ENCODE measurements at places on chromosomes 6 and 20.

DNA sequence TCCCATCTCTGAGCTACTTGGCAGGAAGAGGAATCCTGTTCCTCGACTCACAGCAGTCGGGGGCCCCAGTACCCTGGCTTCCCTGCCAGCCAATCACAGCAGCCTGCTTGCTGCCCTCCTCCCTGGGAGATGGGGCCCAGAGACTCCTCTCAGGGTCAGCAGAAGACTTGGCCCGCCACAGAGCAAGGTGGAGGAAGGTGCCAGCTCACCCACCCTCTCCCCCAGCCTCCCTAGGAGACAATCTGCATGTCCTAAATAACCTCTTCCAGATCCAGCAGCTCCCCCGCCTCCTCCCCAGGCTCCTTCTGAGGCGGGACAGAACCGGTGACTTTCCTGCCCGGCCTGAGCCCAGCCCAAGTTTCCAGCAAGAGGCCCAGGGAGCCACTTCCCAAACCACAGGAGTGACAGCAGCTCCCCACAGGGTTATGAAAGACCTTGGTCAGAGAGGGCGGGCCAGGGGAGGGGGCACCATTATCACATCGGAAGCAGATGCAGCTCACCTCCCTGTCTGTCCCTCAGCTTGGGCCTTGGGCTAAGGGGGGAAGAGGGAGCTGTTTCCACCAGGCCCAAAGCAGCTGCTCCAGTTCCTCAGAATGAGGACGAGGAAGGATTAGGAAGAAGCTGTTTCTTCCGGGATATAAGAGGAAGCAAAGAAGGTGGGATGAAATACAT lies 2.3 kb downstream of the CCND3 start:
- DNase-seq: peak; percentile 62

GRCh38 chr6:44043479-44044153 lies 83.6 kb downstream of the MRPL14 start:
- DNase-seq: peak; percentile 80

GRCh38 chr6:70411542-70412251 lies 1.6 kb upstream of the FAM135A start:
- no peak for DNase-seq

GRCh38 chr6:37783856-37784584 lies 35.5 kb upstream of the ZFAND3 start:
- DNase-seq: no peak

GRCh38 chr20:34708621-34709043 lies 4.5 kb downstream of the TP53INP2 start:
- peak; percentile 60 for DNase-seq

GRCh38 chr20:5757949-5758348 lies 7.7 kb downstream of the SHLD1 start:
- no peak for DNase-seq

DNA sequence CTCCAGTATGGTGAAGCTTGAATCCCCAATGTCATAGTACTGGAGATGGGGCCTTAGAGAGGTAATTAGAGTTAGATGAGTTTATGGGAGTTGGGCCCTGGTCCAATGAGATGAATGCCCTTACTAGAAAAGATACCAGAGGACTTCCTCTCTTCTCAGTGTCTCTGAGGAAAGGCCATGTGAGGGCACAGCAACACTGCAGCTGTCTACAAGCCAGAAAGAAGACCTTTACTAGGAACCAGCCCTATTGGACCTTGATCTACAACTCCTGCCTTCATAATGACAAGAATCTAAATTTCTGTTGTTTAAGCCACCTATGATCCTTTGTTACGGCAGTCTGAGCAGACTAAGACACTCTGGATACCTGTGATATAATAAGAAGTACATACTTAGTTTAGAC lies 31.4 kb upstream of the AKAP7 start:
- no peak for DNase-seq

GRCh38 chr20:60209048-60209447 lies 250.8 kb downstream of the CDH26 start:
- peak; percentile 56 for DNase-seq

DNA sequence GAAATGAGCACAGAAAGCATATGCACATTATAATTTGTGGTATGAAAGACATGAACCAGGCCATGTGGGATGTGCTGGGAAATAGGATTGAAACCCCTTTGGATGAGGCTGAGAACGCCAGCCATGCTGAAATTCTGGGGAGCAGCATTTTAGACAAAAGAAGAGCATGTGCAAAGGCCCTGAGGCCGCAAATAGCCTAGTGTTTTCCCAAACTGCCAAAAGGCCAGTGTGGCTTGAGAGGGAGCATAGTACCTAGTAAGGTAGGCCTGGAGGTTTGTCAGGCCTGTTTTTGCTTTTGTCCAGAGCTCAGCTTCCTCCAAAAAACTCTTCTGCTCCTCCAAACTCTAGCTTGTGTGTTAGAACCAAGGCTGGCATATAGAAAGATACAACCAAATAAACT lies 57.4 kb upstream of the NOP56 start:
- DNase-seq: no peak

GRCh38 chr6:151325075-151326050 lies 66.0 kb downstream of the ZBTB2 start:
- peak; percentile 90 for DNase-seq

- peak; percentile 48 for DNase-seq
Measured at GRCh38 chr20:51067792-51068191, 44.9 kb upstream of the KCNG1 start.

DNA sequence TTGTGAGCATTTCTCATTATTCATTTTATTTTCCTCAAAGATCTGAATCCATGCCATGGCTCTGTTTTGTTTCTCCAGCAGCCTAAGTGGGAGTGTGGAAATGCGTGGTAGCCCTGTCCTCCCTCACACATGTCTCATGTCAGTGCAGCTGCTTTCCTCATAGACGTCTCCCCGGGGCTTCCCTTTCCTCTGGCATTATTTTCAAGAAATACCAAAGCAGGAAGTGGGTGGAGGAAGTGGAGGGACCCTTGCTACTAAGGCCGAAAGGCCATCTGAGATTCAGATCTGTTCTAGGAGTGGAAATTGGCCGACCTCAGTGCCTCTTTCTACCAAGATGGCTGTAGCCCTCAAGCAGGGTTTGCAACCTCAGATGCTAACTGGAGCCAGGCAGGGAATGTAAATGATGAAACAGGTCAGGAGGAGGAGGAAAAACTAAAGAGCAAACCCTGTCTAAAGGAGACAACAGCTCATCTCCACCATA lies 420.9 kb upstream of the PLCB4 start:
- DNase-seq: no peak

DNA sequence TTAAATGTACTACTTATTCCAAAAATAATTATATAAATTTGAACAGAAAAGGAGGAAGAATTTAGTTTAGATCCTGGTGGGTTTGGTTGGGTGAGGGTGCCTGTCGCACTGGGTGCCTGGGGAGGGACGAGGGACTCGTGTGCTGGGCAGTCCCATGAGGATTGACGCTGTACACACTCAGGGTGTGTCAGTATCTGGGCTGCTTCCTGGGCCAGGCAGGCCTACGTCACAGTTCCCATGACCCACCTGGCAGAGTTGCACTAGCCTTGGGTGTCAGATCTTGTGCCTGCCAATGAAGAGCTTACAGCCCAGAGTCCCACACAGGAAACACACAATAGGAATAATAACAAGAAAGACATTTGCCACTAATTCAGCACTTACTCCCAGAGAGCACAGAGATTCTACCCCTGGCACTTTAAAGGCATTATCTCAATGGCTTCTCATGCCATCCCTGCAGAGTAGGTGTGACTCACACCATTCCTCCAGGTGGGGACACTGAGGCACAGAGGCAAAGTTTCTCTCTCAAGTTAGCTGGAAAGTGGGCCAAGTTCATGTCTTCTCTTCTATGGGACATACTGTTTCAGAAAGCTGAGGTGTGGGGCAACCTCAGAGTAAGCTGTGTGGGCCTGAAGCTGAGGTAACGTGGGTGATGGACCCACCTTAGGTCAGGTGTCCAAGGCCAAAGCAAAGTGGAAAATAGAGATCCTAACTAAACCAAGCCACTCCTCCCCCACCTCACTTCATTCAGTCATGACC lies 1.3 kb upstream of the SDCBP2 start:
- DNase-seq: no peak

- no peak for DNase-seq
Measured at GRCh38 chr6:148648754-148649453, 97.9 kb upstream of the UST start.

GRCh38 chr6:26360451-26361416 lies 4.3 kb upstream of the BTN3A2 start:
- no peak for DNase-seq

GRCh38 chr6:158290659-158291058 lies 21.6 kb upstream of the TULP4 start:
- no peak for DNase-seq

GRCh38 chr6:170116636-170117035 lies 174.2 kb downstream of the DLL1 start:
- DNase-seq: no peak

GRCh38 chr6:33418690-33419291 lies 884 bp upstream of the CUTA start:
- DNase-seq: no peak

- DNase-seq: no peak
Measured at GRCh38 chr6:111792241-111792640, 81.0 kb downstream of the FYN start.

GRCh38 chr20:31473331-31474096 lies 1.4 kb downstream of the DEFB124 start:
- peak; percentile 26 for DNase-seq

DNA sequence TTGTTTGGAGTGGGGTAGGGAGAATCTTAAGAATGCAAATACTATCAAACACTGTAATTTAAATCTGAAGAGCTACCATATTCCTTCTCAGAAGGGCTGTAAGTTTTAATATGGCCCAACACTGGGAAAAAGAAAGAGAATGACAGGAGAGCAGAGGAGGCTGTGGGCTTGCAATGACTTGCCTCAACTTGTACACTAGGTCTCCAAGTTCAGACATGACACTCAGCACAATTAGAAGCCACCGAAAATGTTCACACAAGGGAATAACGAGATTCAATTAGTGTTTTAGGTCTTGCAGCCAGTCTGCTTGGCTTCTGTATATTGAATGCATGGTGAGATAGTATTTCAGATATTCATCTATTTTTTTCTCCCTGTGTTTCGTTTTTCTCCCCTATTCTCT lies 89.4 kb downstream of the HS3ST5 start:
- no peak for DNase-seq

GRCh38 chr6:5506149-5506548 lies 244.8 kb downstream of the FARS2 start:
- no peak for DNase-seq

GRCh38 chr6:18439581-18439980 lies 52.4 kb downstream of the RNF144B start:
- no peak for DNase-seq

DNA sequence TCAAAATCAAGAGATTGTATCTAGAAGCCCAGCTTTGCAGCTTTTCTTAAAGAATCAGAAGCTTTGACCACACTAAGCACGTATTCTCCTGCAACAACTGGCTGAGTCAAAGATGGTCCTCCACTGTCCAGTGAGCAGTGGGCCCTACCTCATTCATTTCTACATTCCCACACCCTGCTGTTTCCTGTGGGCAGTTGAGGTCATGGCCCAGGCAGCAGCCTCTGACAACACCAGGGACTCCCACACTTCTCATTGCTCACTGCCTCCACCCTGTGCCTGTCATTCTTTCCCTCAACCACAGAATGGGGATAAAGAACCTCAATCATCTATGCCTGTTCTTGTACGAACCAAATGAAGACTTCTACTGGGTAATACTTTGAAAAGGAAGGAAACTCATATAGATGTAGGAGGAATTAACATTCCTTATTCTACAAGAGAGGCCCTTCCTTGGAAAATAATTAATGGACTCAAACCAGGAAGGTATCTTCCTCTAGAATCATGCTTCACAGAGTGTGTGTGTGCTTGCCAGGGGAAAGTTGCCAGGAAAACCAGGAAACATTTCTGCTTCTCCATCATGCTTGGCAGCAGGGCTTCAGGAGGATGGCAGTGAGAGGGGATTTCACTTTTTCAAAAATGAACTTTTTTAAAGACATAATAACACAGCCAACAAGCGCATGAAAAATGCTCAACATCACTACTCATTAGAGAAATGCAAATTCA lies 191.7 kb upstream of the RIN2 start:
- peak; percentile 88 for DNase-seq

GRCh38 chr6:6434151-6434550 lies 113.7 kb upstream of the F13A1 start:
- no peak for DNase-seq

GRCh38 chr20:62636446-62636845 lies 5.9 kb upstream of the SLCO4A1 start:
- DNase-seq: no peak

DNA sequence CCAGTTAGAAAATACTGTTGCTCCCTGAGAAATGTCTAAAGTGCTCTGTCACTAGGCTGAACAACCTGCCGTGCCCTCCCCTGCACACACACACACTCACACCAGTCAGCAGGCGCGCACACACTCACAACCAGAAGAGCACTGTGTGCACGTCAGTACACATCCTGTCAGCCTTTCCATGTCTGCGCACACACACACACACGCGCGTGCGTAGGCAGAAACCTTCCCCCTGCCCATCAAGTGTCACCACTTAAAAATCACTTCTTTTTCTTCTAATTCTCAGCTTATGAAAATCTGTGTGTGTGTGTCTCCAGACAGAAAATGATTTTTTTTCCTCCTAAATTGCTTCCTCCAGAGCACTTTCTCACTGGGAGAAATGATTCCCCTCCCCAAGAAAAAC lies 100.3 kb downstream of the EDN3 start:
- DNase-seq: no peak

DNA sequence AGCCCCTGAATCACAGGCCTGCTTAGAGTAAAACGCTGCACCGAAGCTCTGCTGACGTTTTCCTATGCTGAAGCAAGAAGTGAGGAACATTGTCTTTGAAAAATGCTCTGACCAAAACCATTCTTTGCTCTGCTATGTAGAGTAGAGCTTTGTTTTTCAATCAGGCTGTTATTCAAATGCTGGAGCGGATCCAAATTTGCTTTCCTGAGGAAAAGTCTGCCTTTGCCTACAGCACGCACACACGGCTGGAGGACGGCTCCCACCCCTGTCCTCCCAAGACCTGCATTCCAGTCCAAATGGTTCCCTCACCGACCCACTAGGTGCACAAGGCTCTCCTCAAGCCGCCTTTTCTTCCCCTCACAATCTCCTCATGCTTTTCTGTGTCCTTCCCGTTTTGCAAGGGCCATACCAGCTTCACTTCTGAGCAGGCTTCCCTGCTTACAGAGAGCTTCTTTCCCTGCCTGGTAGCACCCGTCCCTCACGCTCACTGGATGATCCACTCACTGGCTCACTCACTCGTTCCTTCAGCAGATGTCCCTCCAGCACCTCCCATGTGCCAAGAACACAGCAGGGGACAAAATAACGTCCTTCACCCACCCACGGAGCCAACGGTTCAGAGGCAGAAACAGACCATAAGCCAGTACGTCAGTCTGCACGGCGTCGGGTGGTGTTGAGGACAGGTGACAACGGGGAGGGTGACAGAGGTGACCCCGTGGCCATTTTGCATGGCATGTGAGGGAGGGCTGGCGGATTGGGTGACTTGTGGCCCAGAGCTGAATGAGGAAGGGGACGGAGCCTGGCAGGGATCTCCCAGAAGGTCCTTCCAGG lies 137.9 kb upstream of the NEDD9 start:
- DNase-seq: no peak

- DNase-seq: no peak
Measured at GRCh38 chr6:87826424-87826823, 124.4 kb upstream of the AKIRIN2 start.

- peak; percentile 68 for DNase-seq
Measured at GRCh38 chr6:142744836-142745235, 200.1 kb downstream of the HIVEP2 start.

GRCh38 chr20:63262836-63263235 lies 8.6 kb upstream of the NKAIN4 start:
- no peak for DNase-seq

- DNase-seq: no peak
Measured at GRCh38 chr6:119090256-119090655, 11.8 kb upstream of the FAM184A start.
